ENCODE measurements at places on chromosomes 3 and 15.

GRCh38 chr3:32443478-32443877 lies 51.8 kb downstream of the CMTM7 start:
- DNase-seq = no peak

DNA sequence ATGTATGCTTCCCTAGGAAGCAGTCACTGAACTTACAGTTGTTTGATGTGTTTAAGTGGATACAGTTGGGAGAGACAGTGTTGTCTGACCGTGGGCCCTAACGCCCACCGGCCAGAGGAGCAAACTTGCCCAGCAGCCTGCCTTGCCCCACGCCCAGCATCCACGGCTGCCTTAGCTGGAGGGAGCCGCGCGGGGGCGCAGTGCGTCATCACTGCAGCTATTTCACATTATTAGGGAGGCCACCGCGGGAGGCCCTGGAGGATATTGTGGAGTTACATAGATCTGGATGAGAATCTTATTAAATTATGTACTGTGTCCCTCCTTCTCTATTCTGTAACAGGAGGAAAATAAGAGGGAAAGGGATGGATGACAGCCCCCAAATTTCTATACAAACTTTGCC lies 267.2 kb downstream of the GABRG3 start:
- no peak for DNase-seq

DNA sequence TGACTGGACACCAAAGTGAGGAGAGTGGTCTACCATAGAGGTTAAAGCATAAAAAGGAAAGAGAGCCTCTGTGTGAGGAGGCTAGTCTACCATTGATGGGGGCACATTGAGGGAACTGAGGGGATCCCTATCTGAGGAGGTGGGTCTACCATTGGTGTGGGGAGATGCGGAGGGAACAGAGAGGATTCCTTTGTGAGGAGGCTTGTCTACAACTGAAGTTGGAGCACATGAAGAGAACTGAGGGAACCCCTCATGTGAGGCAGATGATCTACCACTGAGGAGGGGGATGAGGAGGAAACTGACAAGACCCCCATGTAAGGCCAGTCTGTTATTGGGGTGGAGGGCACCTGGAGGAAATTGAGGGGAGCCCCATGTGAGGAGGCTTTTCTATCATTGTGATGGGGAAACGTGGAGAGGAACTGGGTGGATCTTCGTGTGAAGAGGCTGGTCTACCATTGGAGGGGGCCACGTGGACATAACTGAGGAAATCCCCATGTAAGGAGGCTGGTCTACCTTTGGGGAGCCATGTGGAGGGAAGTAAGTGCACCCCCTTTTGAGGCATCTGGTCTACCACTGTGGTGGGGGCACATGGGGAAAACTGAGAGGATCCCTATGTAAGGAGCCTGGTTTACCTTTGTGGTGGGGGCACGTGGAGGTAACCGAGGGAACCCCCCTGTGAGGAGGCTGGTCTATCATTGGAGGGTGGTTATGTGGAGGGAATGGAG lies 160.1 kb downstream of the FBLN2 start:
- DNase-seq = no peak

- no peak for DNase-seq
Measured at GRCh38 chr3:176839466-176839865, 357.8 kb downstream of the TBL1XR1 start.

DNA sequence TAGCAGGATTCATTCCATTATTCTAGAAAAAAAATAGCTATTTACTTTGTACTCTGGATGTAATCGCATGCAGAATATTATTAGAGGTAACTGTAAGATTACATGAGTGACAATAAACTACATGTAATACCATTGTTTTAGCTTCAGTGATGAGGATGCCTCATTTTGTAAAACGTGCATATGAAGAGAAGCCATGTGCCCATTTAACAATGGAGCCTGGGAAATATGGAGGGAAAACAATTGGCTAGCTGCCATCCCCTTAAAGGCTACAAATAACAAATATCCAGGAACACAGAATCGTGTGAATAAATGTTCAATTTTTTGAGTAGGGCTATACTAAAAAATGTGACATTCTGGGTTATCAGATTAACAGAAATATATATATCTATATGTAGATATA lies 151.1 kb downstream of the SAMMSON start:
- no peak for DNase-seq

DNA sequence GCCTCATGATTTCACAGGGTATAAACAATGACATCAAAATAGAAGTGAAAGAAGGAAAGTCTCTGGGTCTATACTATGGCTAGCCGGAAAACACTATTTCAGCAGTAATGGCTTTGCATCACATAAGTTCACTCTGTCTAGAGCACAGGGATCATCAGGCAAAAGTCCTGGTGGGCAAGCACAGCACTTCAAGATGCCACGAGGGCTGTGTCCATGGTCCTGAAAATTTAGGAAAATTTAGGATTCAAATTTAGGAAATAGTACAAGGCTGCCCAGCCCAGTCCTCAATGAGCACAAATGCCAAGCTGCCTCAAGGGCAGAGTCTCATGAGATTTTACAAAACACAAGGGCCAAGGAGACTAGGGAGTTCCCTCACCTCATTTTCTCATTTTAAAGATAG lies 54.1 kb downstream of the RORA start:
- no peak for DNase-seq

GRCh38 chr3:63015614-63016309 lies 140.5 kb upstream of the CADPS start:
- DNase-seq = no peak

- no peak for DNase-seq
Measured at GRCh38 chr15:31257286-31257685, 69.3 kb upstream of the KLF13 start.

- no peak for DNase-seq
Measured at GRCh38 chr3:185959609-185960521, 22.1 kb upstream of the TRA2B start.

DNA sequence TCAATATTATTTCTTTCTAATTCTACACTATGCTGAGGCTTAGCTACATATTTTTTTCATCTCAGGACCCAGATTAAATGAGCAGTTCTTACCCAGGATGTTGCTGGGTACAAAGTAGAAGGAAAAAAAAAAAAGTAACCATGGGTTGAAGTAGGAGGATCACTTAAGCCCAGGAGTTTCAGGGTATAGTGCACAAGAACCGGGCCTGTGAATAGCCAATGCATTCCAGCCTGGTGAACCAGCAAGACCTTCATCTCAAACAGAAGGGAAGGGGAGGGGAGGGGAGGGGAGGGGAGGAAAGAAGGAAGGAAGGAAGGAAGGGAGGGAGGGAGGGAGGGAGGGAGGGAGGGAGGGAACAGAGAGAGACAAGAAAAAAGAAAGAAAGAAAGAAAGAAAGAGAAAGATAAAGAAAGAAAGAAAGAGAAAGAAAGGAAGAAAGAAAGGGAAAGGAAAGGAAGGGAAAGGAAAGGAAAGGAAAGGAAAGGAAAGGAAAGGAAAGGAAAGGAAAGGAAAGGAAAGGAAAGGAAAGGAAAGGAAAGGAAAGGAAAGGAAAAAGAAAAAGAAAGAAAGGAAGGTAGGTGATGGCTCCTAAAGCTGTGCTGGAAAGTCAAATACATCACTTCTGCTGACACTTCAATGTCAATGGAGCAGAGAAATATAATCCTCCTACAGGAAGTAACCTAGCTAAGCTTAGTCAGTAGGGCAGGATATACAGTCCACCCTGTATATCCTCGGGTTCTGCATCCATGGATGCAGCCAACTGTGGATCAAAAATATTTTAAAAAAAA lies 206.8 kb upstream of the TGFBR2 start:
- DNase-seq = no peak

DNA sequence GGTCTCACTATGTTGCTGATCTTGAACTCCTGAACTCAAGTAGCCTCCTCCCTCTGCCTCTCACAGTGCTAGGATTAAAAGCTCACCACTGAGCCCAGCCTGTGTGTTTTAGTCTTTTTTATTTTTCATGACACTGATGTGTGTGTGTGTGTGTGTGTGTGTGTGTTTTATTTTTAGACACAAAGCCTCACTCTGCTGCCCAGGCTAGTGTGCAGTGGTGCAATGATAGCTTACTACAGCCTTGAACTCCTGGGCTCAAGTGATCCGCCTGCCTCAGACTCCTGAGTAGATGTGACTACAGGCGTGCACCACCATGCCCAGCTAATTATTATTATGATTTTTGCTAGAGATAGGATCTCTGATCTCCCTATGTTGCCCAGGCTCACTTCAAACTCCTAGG lies 23.3 kb upstream of the CTSH start:
- no peak for DNase-seq

DNA sequence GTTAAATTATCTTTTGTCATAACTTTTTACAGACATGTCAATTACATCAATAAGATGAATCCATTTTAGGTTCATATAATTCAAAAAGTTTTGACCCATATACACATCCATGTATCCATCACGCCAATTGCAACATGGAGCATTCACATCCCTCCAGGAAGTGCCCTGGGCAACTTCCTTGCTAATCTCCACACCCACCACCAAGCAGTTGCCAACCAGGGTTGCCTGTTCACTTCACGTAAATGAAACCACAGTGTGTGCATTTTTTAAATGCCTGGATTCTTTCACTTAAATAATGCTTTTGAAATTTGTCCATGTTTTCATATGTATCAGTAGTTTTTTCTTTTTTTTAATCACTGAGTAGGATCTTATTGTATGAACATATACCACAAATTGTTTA lies 40.7 kb upstream of the LYZL4 start:
- no peak for DNase-seq

GRCh38 chr3:9859530-9860025 lies 15.8 kb upstream of the RPUSD3 start:
- no peak for DNase-seq

- no peak for DNase-seq
Measured at GRCh38 chr15:74962671-74963070, 6.1 kb upstream of the RPP25 start.

GRCh38 chr3:46693892-46694226 lies 380 bp upstream of the ALS2CL start:
- no peak for DNase-seq

DNA sequence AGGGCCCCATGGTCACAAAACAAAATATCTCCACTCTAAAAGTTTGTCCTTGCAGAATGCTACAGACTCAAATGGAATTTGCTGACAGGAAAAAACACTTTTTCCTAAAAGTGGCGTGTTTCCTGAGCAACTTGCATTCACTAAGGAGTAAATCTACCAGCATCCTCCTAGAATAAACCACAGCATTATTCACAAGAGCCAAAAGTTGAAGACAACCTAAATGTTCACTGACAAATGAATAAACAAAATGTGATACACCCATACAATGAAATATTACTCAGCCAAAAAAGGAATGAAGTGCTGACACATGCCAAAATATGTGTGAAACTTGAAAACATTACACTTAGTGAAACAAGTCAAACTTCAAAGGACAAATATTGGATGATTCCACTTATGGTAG lies 28.9 kb downstream of the ITGB5 start:
- no peak for DNase-seq

DNA sequence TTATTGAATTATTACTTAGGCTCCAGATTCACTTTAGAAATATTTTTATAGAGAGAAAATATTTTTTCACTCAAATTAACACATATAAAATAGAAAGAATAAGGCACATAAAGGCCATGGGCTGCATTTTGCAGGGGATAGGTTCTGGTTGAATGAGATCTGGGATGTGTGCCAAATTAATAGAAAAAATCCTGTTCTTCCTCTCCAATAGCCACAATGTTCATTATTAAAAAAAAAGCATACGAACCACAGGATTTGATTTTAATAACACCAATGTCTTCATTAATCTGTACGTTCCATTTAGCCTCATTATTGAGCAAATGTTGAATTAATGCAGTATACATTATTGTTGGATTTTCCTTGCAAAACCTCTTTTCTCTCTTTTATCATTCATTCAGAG lies 622.8 kb upstream of the AGTR1 start:
- no peak for DNase-seq

DNA sequence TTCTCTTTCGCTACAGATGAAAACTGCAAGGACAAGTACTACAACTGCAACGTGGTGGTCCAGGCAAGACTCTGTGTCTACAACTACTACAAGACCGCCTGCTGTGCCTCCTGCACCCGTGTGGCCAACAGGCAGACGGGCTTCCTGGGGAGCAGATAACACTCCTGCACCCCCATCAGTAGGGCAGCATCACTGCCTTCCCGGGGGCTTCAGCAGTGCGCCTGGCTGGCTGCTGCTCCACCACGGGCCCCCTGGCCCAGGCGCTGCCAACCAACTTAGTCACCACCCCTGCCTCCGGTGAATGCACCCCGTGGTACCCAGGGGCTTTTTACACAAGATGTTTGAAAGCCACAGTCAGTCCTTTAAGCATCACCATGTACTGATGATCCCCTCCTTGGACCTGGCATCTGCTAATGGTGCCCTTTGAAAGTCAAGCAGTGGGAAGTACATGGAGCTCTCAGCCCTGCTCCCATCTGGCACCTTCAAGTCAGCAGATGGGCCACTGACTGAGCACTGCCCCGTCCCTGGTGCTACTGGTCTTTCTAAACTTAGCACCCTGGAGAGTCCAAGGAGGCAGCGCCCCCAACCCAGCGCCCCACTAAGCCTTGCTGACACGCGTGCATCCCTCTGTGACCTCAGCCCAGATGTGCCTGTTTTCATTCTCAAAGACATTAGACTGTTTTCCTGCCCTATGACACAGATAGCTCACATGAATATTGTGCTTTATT lies 33.0 kb upstream of the NR2E3 start:
- no peak for DNase-seq

GRCh38 chr3:173993299-173993698 lies 595.8 kb downstream of the NLGN1 start:
- peak; percentile 64 for DNase-seq

DNA sequence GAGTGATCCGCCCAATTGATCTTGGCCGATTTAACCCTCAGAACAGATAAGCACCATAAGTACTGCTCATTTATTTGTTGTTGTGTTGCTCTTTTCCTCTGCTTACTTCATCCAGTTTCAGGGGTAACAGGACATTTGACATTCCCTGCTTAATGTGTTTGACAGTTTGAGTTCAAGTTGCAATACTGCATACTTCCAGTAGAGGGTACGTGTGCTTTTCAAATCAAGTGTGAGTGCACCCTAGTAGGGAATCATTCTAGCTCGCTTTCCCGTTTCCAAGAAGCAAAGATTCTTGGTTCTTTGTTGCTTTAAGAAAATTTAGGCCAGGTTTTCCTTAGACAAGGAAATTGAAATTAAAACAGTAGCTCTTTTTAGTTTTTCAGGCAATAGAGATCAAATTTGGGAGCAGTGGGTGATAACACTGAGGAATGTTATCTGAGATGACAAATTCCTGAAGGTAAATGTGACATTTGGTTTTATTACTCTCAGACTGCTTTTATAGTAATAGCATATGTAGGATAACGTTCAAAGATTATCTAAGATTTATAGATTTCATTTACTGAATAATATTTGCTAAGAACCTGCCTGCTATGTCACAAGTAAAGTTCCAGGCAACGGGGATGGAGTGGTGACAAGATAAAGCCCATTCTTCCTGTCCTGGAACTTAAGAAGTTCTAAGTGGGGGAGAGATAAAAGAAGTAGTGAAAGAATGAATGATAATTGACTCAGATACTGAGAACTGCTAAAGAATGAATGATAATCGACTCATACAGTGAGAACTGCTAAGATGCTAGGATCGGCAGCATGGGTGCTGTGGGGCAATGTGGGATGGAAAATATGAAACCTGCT lies 73.3 kb downstream of the SYNPR start:
- DNase-seq = peak; percentile 52
